HT1080 (cell line): ENCODE measurements at places on chromosomes 16 and 17. TPM values are rescaled to one million over a fixed set of nuclear protein-coding genes. Genes with fewer than 3 reads are reported as not detected.

GRCh38 chr16:51579652-51580360 is 428.7 kb upstream of the SALL1 start:
- DNase-seq: no peak

- no peak for DNase-seq
These were observed 3.4 kb upstream of the RASD1 start for GRCh38 chr17:17499402-17500145.

GRCh38 chr16:68093816-68094613 is 8.8 kb downstream of the NFATC3 start:
- peak; percentile 42 for DNase-seq

GRCh38 chr16:23145186-23145585 is 4.1 kb downstream of the USP31 start:
- no peak for DNase-seq

- no peak for DNase-seq
These were observed 410.1 kb downstream of the NPIPA8 start for GRCh38 chr16:17926461-17926860.

- peak; percentile 30 for DNase-seq
These were observed 8.7 kb downstream of the EIF1 start for GRCh38 chr17:41697122-41697962.

DNA sequence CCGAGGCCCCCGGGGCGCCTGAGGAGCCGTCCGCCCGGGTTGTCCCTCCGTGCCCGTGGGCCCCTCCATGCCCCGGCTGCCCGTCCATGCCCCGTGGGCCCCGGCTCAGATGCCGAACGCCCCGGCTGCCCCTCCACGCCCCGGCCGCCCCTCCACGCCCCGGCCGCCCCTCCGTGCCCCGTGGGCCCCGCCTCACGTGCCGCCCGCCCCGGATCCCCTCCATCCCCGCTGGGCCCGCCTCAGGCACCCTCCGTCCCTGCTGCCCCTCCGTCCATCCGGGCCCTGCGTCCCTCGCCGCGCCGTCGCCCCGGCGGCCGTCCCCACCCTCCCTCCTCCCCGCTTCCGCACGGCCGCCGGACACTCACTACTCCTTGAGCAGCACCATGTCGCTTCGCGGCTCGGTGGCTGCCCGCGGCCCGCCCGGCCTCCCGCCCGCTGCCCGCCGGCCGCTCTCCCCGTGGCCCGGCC is 382 bp downstream of the PITPNA start:
- no peak for DNase-seq

DNA sequence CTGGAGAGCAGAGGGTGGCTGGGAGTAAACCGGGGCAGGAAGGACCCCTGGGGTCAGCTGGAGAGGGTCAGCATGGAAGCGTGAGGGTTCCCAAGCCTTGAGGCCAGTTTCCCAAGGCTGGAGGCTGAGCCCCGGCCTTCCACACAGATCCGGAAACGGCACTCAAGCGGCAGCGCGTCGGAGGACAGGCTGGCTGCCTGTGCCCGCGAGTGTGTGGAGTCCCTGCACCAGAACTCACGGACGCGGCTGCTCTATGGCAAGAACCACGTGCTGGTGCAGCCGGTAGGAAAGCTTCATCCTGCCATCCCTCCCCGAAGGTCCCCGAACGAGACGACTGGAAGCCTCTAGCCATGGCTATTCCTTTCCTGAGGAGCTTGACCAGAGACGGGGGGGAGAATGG is 26.0 kb downstream of the SGSM2 start:
- no peak for DNase-seq

GRCh38 chr17:67421869-67422273 is 44.8 kb downstream of the PITPNC1 start:
- DNase-seq: peak; percentile 100

Gene TP53I13
- total RNA-seq: 21.9 and 26.1 TPM in 2 replicates

Gene C16orf89
- total RNA-seq: 0.13 and 0.23 TPM in 2 replicates

Gene MEOX1
- total RNA-seq: not detected in 2 replicates

Gene TMIGD1
- not detected in 2 replicates for total RNA-seq

Gene NPLOC4
- total RNA-seq: 65.3 and 83.9 TPM in 2 replicates

Gene NOXO1
- 0.43 TPM in 1 of 2 replicates, not detected in the other for total RNA-seq

Gene INPP5K
- total RNA-seq: 35.3 and 46.9 TPM in 2 replicates
